Epithelial cell of proximal tubule (primary cell): ENCODE measurements at places on chromosomes 2 and 18.

GRCh38 chr18:74868461-74868860, 270.8 kb downstream of the ZNF407 start:
- no peak for DNase-seq

DNA sequence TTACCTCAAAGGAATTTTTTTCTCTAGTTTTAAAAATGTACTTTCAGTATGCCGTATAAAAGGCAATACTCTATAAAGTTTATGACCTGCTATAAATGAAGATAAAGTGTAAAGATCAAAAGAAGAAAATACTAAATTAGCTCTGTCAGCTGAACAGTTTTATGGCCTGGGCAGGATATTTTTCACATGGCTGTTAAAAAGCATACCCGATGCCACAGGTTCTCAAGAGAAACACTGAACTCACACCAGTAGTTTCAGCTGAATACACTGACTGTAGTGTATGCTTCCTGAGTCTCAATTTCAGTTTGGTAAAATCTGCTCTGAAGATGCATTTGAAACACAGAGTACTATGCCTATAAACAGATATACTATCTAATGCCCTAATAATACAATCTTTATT, 126.0 kb downstream of the PIGN start:
- DNase-seq = no peak

- DNase-seq = no peak
Measured at GRCh38 chr18:48904091-48904490, 46.7 kb downstream of the SMAD7 start.

DNA sequence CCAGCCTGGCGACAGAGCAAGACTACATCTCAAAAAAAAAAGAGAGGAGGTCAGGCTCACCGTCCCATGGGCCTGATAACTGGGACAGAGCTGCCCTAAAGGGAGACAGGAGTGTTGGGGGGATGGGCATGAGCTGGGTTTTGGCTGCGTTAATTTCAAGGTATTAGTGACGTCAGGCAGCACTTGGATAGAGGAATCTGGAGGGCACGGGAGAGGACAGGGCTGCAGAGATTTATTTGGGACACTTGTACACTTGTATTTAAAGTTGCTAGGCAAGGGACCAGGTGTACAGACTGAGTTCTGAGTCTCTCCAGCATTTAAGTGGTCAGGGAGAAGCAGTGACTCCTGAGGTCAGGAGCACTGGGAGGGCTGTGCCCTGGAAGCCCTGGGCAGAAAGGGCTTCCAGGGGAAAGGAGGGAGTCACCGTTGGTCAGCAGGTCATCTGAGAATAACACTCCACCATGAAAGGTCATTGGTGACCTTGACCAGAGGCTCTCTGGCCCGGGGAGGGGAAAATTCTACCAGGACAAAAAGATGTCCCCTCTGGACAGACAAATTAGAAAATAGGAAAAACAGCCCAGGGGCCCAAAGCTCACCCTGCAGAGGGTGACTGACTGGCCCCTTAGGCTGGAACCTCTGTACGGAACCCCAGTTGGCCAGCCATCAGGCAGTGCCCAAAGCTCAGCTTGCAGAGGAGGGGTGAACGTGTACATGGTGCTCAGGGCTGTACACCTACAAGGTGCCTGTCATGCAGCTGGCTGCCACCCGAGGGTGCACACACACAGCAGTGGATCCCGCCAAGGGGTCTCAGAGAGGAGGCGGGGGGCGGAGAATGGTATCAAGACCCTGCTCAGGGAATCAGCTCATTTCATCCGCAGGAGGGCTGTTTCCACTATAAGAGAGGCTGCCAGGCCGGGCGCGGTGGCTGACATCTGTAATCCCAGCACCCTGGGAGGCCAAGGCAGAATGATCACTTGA, 23.0 kb upstream of the CNNM3 start:
- no peak for DNase-seq

GRCh38 chr2:195579776-195580555, 77.1 kb upstream of the SLC39A10 start:
- DNase-seq = no peak

DNA sequence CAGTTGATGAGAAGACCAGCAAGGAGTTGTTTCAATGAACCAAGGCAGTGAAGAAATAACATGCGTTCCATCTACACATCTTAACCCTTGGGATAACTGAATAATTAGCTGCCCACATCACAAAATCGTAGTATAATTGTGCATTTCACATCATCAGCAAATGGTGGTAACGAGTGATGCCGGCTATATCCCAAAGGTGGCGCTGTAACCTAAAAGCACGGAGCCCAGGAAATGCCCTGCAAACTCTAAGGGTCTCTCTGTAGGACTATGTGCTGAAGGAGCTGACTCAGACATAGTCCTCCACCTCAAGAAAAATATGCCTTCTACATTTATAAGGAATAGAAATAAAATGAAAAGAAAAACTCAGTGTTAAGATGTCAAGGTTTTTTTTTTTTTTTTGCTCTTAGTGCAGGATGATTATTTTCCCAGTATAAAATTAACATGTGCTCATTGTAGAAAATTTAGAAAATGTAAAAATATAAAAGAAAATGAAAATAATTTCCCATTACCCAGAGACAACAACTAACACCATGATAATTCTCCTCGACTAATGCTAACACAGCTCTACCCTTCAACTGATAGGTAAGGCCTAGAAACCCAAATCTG, 23.1 kb upstream of the DSG3 start:
- no peak for DNase-seq
